Astrocyte of the cerebellum (primary cell): ENCODE measurements at places on chromosomes 12 and 14.

DNA sequence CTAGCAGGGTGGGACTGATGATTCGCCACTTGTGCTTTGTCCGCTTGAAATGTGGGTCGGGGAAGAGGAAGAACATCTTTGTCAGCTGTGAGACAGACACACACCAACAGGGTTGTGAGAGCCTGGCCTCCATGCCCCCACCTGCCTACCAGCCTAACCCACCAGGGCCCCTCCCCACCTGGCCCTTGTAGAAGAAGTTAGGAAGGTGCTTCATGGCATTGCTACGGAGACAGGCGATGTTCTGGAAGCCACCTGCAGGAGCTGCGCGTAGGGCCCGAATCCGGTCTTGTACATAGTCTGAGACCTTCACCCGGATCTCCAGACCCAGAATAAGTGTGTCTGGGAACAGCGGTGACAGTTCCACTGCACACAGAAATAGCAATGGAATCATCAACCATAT, 2.3 kb downstream of the METTL1 start:
- DNase-seq: no peak

DNA sequence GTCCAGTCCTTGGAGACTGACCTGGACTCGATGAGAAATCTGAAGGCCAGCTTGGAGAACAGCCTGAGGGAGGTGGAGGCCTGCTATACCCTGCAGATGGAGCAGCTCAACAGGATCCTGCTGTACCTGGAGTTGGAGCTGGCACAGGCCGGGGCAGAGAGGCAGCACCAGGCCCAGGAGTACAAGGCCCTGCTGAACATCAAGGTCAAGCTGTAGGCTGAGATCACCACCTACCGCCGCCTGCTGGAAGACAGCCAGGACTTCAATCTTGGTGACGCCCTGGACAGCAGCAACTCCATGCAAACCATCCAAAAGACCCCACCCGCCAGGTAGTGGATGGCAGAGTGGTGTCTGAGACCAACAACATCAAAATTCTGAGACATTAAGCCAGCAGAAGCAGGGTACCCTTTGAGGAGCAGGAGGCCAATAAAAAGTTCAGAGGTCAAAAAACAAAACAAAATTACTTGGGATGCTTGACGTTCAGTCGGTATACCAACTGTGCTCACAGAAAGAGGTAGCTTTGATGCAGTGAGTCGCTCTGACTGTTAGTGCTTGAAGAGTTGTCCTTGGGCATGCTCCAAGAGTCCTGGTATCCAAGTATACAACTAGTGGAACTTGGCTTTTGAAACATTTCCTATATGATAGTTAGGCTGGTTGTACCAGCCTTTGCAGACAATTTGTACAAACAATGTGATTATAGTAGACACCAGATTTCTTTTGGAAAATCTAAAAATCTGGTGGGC, 4.8 kb downstream of the MED6 start:
- DNase-seq: no peak

DNA sequence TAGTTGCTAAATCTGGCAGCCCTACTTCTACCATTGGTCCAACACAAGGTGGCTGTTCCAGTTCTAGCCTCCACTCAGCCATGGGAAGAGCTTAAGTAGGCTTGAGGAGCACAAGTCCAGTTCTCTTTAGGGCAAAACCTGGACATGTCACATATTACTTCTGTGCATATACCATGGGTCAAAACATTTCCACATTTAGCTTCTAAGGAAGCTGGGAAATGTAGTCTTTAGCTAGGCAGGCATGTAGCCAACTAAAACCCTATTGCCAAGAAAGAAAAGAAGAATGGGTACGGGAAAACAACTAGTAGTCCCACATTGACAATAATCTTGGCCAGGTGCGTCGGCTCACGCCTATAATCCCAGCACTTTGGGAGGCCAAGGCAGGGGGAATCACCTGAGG, 20.9 kb upstream of the EEA1 start:
- DNase-seq: no peak

- no peak for DNase-seq
Observed at GRCh38 chr14:39267608-39268005, 33.9 kb downstream of the MIA2 start.

DNA sequence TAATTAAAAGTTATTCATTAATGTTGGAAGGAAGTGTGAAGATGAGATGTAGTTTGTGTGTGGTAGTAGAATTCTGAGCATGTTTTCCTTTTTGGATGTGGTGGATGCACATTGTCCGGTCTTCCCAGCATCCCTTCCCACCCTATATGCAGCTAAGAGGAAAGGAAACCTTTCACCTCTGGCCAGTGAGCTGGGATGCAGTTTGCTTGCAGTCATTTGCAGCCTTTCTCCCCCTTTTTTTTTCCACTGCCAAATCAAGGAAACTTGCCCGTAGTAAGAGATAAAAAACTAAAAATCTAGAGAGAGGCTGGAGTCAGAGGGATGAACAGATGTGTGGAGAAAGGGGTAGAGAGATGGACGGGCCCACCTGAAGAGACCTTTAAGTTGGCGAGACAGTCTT, 72.5 kb upstream of the SLC38A2 start:
- no peak for DNase-seq
